ENCODE measurements at places on chromosomes 4 and X. TPM values are rescaled to one million over a fixed set of nuclear protein-coding genes. Genes with fewer than 3 reads are reported as not detected.
A peak's percentile ranks its signal among the peaks of the same experiment; 100 is the strongest.

DNA sequence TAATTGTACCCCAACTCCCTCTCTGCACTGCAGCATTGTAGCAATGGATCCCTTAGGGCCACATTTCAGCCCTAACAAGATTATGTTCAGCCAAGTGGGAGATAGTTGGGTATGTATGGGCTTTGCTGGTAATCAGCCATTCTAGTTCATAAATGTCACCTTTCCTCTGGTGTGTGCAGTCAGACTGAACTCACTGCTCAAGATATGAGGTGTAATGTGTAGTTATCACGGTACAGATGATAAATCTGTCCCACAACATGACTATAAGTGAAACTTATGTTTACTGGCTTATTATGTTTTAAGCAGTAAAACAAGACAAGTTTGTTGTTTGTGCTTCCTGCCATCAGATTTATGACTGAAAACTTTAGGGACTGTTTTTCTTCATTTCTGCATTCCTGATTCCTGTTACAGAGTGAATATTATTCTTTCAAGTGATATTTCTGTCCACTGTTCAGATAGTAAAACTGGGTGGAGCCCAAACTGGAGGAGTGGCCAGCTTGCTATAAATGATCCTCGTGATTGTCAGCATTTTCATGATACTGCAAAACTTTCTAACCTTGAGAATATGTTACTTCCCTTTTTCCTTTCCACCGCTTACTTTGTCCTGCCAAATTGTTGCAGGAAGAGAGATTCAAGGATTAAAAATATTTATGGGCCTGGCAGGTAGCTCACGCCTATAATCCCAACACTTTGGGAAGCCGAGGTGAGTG is 44.9 kb downstream of the ANAPC4 start:
- DNase-seq, result peak; percentile 8
- H3K4me3 ChIP-seq, result no peak overlapping the region
- H3K27me3 ChIP-seq, result no peaks in the 10 kb centered on the region
- H3K27ac ChIP-seq, result peak overlapping the region; percentile 51

DNA sequence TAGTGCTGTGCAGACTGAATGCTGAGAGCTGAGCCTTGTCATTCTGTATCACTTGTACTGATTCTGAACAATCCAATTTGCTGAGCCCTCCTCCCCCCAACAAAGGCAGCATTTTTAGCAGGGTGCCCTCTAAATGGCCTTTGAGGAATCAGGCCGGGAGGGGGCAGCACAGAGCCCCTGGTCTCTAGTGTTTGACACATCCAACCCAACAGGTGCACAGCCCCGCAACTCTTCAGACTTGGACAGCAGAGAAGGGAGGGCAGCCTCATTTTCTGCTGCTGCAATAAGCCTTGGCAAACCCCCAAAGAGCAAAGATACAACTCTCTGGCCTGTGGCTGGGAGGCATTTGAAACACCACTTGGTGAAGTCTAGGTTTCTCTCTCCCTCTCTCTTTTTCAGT is 3.4 kb downstream of the ATP1B4 start:
- peaks cover 4% of the 10 kb centered on the region for H3K4me1 ChIP-seq
- no peak overlapping the region for H3K27ac ChIP-seq
- no peak for DNase-seq
- no peaks in the 10 kb centered on the region for H3K36me3 ChIP-seq
- no peak overlapping the region for H3K4me3 ChIP-seq

The APBB2 gene
- polyA plus RNA-seq, result not detected

DNA sequence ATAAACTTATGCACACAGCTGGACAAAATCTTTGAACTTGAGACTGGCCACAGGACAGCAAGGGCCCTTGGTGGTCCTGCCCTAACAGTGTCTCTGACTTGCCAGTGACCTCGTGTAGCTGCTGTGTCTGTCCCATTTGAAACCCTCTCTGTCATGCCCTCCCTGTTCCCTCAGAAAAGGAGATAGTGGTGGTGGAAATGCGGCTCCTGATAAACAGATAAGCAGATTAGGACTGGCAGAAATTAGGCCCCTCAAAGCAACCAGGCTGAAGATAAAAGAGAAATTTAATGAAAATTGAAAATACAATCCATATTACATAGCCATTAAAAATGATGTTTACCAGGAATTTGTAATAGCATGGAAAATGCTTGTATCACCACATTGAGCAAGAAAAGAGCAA is 136.6 kb upstream of the ATP6AP2 start:
- H3K4me1 ChIP-seq, result peaks cover 21% of the 10 kb centered on the region
- no peak overlapping the region for H3K27ac ChIP-seq
- no peak for DNase-seq
- H3K4me3 ChIP-seq, result no peak overlapping the region
- no peaks in the 10 kb centered on the region for H3K36me3 ChIP-seq

The TRPC5OS gene
- polyA plus RNA-seq, result not detected

DNA sequence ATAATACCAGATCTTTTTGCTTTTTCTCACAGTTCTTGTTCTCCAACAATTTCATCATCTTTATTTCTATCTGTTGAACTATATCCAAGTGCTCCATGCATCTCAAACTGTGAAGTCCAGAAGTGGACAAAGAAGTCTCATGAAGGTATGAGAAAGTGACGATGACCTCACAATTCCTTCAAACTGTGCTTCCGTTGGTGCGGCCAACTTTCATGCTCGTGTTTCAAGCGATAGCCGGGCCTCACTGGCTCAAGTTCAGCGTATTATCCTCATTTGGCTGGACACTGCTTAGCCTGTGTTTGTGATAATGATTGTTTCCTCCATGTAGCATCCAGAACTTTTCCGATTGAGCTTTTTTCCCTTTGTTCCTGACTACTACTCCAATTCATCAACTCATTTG is 143.1 kb downstream of the PALLD start:
- no peaks in the 10 kb centered on the region for H3K4me1 ChIP-seq
- DNase-seq, result no peak
- H3K27ac ChIP-seq, result no peak overlapping the region
- no peak overlapping the region for H3K4me3 ChIP-seq
- no peaks in the 10 kb centered on the region for H3K36me3 ChIP-seq
- H3K27me3 ChIP-seq, result peaks cover 10% of the 10 kb centered on the region

GRCh38 chr4:36824682-36825081 is 419.9 kb upstream of the NWD2 start:
- H3K27me3 ChIP-seq, result no peaks in the 10 kb centered on the region
- no peaks in the 10 kb centered on the region for H3K4me1 ChIP-seq
- DNase-seq, result no peak
- no peak overlapping the region for H3K4me3 ChIP-seq
- H3K36me3 ChIP-seq, result no peaks in the 10 kb centered on the region

The AWAT1 gene
- polyA plus RNA-seq, result not detected

GRCh38 chr4:5734853-5735252 is 23.9 kb downstream of the EVC start:
- no peak for DNase-seq
- peaks cover 12% of the 10 kb centered on the region for H3K4me1 ChIP-seq
- no peaks in the 10 kb centered on the region for H3K36me3 ChIP-seq
- no peak overlapping the region for H3K4me3 ChIP-seq

Data from CD14-positive monocyte (primary cell).